Keratinocyte (primary cell): ENCODE measurements at places on chromosomes 2 and 18. TPM values are rescaled to one million over a fixed set of nuclear protein-coding genes. Genes with fewer than 3 reads are reported as not detected.
A peak's percentile ranks its signal among the peaks of the same experiment; 100 is the strongest.

- DNase-seq: no peak
These were observed 659 bp upstream of the COX5B start for GRCh38 chr2:97645112-97645694.

MARCO gene
- 0.06 to 0.17 TPM (median 0.13 TPM) in 3 replicates for polyA plus RNA-seq

- no peak for DNase-seq
These were observed 91.0 kb upstream of the RPE start for GRCh38 chr2:209911486-209911885.

NYAP2 gene
- not detected in 3 replicates for polyA plus RNA-seq

- no peak for DNase-seq
These were observed 17.3 kb upstream of the ARL5A start for GRCh38 chr2:151845481-151845880.

NOSTRIN gene
- not detected in 3 replicates for polyA plus RNA-seq

KCNIP3 gene
- polyA plus RNA-seq: 0.66 to 2.1 TPM (median 1.5 TPM) in 3 replicates

MTLN gene
- polyA plus RNA-seq: 16.9 to 61.5 TPM (median 34.8 TPM) in 3 replicates

DNA sequence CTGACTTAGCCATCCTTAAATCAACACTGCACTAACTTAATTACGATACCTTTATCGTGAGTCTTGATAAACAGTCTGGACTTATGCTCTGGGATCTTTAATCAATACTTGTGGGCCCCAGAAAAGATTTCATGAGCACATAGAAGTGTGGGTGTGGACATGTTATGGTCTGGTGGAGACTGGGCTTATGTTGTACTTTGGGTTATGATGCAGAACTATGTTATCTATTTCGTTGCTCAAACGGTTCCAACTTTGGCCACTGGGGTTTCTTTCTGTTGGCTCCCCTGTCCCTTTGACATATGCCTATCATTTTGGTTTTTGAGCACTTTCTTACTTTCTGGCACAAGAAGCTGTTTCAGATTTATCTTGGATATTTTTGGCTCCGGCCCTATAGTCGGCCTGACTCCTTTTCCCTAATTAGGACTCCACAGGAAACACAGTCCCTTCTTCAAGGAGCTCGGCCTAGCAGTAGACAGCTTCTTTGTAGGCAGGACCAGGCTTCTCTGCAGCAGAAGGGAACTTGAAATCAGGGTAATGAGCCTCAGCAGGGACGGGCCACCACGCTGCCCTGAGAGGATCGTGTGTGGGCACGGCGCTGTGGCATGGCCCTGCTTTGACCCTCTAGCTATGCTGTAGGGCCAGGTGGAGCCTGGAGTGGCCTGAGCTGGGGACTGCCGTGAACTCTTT, 54.6 kb upstream of the TXNDC2 start:
- no peak for DNase-seq

TXNDC2 gene
- polyA plus RNA-seq: 0.03 TPM in 1 of 3 replicates, not detected in the others

DNA sequence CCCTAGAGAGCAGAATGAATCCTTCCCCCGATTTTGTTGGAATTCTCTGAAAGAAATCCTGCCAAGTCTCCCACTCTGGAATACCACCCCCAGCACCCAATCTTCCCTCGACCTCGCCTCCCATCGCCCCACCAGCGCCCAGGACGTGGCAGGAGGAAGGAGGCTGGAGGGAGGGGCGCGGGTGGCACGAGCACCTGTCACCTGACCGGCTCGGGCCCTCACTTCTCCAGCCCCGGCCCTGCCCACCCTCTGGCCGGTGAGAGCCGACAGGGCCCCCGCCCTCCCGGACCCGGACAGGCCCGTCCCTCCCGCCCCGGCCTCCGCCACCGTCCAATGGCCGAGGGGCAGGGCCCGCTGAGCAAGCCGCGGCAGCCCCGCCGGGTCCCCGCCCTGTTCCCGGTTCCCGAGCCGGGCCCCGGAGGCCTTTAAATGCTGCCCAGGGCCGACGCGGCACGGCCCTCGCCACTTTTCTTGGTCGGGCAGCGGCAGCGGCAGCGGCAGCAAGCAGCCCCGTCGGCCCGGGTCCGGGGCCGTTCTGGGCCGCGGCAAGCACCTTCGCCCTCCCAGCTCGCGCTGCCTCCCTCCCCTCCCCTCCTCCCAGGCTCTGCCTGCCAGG, at the start of gene LGALSL:
Gene LGALSL, plus strand, starts transcription at position 393 of the 616 bp plus-strand sequence. CDS start 384 bp downstream, outside the sequence.
- no peak for DNase-seq

- DNase-seq: no peak
These were observed 12.0 kb downstream of the MRPL35 start for GRCh38 chr2:86211033-86211795.

KHK gene
- polyA plus RNA-seq: 0.06 to 0.36 TPM (median 0.21 TPM) in 3 replicates

GRCh38 chr18:9969247-9969646, 55.4 kb downstream of the VAPA start:
- no peak for DNase-seq

C2orf72 gene
- 0.05 to 0.09 TPM in 2 of 3 replicates, not detected in the other for polyA plus RNA-seq

- no peak for DNase-seq
These were observed 24.3 kb downstream of the ADD2 start for GRCh38 chr2:70743677-70744076.

DNA sequence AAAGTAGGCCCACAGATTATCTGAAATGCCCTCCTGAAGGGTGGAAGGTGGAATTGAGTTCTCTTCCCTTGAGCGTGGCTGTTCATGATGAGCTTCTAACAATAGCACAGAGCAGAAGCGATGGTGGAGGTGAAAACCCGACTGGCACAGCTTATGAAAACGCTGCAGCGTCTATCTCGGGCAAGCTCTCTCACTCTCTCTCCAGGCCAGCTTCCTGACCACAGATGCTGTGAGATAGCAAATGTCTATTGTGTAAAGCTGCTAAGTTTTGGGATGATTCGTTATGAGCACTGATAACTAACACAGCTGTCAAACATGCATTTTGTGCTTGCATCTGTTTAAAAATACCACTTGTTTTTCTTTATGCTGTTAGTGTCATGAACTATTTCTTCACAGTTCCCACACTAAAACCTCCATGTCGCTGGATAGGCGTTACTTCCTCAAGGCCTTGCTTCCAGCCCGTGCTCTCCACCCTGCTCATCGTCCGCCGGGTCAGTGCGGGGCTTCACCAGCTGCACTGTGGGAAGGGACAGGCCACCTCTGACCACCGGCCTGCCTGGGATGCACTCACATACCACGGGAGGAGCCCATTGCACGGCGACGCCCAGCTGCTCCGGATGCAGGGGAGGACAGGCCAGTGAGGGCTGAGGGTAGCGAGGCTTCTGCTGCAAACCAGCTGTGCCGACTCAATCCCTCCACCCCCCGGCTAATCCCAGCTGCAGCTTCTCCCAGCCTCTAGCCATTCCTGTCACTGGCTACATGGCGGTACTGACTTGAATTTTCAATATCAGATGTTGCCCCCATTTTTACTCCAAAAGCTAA, 60.0 kb upstream of the OTOS start:
- no peak for DNase-seq

DNA sequence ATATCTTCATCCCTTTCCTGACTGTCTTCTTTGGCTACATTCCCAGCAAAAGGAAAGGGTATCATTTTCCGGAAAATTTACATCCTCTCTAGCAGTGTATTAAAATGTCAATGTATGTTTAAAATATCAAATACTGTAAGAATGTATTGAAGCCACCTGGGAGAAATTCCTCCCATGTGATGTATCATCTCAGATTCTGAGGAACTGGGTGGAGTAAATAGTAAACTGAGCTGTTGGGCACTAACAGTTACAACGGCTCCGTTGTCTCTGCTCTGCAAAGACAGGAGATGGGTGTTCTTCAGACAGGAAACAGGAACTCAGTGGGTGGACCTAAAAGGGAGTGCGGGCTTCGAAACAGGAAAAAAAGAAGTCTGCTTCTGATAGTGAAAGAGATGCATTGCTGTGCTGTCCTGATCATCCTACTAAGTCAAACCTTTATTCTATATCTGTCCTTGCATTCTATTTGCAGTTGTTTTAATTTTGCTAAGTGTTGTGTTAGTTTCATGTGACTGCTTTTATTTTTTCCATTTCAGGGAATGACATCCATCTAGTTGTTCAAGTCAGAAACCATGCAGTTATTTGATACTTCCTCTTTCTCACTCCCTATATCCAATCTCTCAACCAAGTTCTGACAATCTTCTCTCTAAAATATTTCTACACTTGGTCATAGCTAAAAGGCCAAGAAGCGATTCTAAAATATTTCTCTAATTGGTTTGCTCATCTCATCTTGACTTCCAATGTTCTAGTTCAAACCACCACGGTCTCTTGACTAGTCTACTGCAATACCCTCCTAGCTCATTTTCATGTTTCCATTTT, 19.4 kb downstream of the DOK1 start:
- peak; percentile 50 for DNase-seq

PROC gene
- polyA plus RNA-seq: 0.16 to 0.42 TPM (median 0.33 TPM) in 3 replicates
